Pericardium fibroblast (primary cell): ENCODE measurements at places on chromosomes 5 and 9. TPM values are rescaled to one million over a fixed set of nuclear protein-coding genes. Genes with fewer than 3 reads are reported as not detected.

DIRAS2 gene
- 0.12 and 0.17 TPM in 2 replicates for total RNA-seq

FOXI1 gene
- total RNA-seq = not detected in 2 replicates

LCNL1 gene
- total RNA-seq = 1.4 and 2.2 TPM in 2 replicates

RNF130 gene
- total RNA-seq = 41.5 and 61.8 TPM in 2 replicates

GABRA1 gene
- not detected in 2 replicates for total RNA-seq

GDNF gene
- 0.47 TPM in 1 of 2 replicates, not detected in the other for total RNA-seq

MARCOL gene
- total RNA-seq = not detected in 2 replicates

MARCHF3 gene
- total RNA-seq = 3.5 and 10.9 TPM in 2 replicates

ANGPTL2 gene
- 47.1 and 63.0 TPM in 2 replicates for total RNA-seq

TXN gene
- 256 and 276 TPM in 2 replicates for total RNA-seq

ASS1 gene
- 273 and 384 TPM in 2 replicates for total RNA-seq

NR2F1-AS1 gene
- total RNA-seq = 24.2 and 28.7 TPM in 2 replicates

MRPL36 gene
- 41.5 and 46.0 TPM in 2 replicates for total RNA-seq

CDH6 gene
- 0.26 and 1.6 TPM in 2 replicates for total RNA-seq

CFAP157 gene
- total RNA-seq = 0.51 TPM in 1 of 2 replicates, not detected in the other

CCDC107 gene
- 18.2 and 31.6 TPM in 2 replicates for total RNA-seq

INSYN2B gene
- 2.5 and 5.3 TPM in 2 replicates for total RNA-seq

FSTL4 gene
- not detected in 2 replicates for total RNA-seq

CCIN gene
- 0.17 and 0.35 TPM in 2 replicates for total RNA-seq

SPATA31A3 gene
- total RNA-seq = not detected in 2 replicates

CEMIP2 gene
- total RNA-seq = 18.4 and 27.3 TPM in 2 replicates

FGF1 gene
- 0.26 and 2.0 TPM in 2 replicates for total RNA-seq

F2R gene
- 64.1 and 74.9 TPM in 2 replicates for total RNA-seq

KIAA1958 gene
- total RNA-seq = 0.12 and 0.77 TPM in 2 replicates

PCDHGA12 gene
- total RNA-seq = 18.8 and 27.2 TPM in 2 replicates

DDX4 gene
- not detected in 2 replicates for total RNA-seq

FOXD4L4 gene
- not detected in 2 replicates for total RNA-seq

ZDHHC11B gene
- not detected in 2 replicates for total RNA-seq

ZNF474 gene
- not detected in 2 replicates for total RNA-seq

NDUFA8 gene
- total RNA-seq = 28.7 and 40.1 TPM in 2 replicates

PCDHA9 gene
- total RNA-seq = not detected in 2 replicates

C9orf72 gene
- total RNA-seq = 3.7 and 4.0 TPM in 2 replicates

ENTPD8 gene
- not detected in 2 replicates for total RNA-seq

SRP19 gene
- 40.3 and 46.0 TPM in 2 replicates for total RNA-seq

ECM2 gene
- total RNA-seq = 11.4 and 20.9 TPM in 2 replicates

NELFB gene
- 33.8 and 44.2 TPM in 2 replicates for total RNA-seq

TAF1L gene
- not detected in 2 replicates for total RNA-seq

EPB41L4A gene
- total RNA-seq = 14.2 TPM in 1 of 2 replicates, not detected in the other

PCDHB5 gene
- total RNA-seq = 0.34 and 2.2 TPM in 2 replicates

PTAR1 gene
- total RNA-seq = 17.2 and 20.8 TPM in 2 replicates

TMC1 gene
- 1.2 TPM in 1 of 2 replicates, not detected in the other for total RNA-seq

FNIP1 gene
- 24.0 and 25.0 TPM in 2 replicates for total RNA-seq

VCAN gene
- total RNA-seq = 196 and 206 TPM in 2 replicates

PCDHB14 gene
- total RNA-seq = 0.70 TPM in 1 of 2 replicates, not detected in the other

SVEP1 gene
- total RNA-seq = 139 and 162 TPM in 2 replicates

FBP2 gene
- total RNA-seq = not detected in 2 replicates

MZB1 gene
- not detected in 2 replicates for total RNA-seq

GZMA gene
- total RNA-seq = not detected in 2 replicates

UBE2QL1 gene
- total RNA-seq = under 0.01 TPM in 1 of 2 replicates, not detected in the other

LSM11 gene
- total RNA-seq = 2.6 and 4.3 TPM in 2 replicates

LVRN gene
- 0.34 TPM in 1 of 2 replicates, not detected in the other for total RNA-seq

PDE6A gene
- total RNA-seq = under 0.01 TPM in 1 of 2 replicates, not detected in the other
